ENCODE measurements at places on chromosomes 12 and 14.

- no peak for DNase-seq
These were observed 48.6 kb downstream of the SLC25A47 start for GRCh38 chr14:100371773-100372172.

- DNase-seq = no peak
These were observed 615 bp downstream of the DDX51 start for GRCh38 chr12:132143336-132144071.

GRCh38 chr14:89331398-89331797, 85.6 kb downstream of the FOXN3 start:
- DNase-seq = peak; percentile 30

DNA sequence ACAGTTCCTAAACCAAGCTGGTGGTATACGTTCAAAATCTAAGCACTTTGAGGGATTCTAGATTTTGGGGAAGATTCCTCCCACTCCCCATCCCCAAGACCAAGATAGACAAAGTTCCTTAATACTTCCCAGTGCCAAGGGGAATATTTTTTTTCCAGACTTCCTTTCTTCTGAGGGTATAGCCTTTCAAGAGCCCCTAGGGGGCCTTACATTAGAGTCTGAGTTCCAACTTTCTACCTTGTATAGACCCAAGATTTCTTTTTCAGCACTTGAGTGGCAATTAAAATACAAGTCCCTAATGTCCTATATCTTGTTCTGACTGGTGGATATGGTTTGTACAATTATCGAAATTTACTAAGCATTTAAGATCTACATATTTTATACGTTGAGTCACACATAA, 28.7 kb upstream of the SOS2 start:
- DNase-seq = peak; percentile 2

All from Kasumi-1 (cell line).